ENCODE measurements at places on chromosomes 13 and 19.
A peak's percentile ranks its signal among the peaks of the same experiment; 100 is the strongest.

DNA sequence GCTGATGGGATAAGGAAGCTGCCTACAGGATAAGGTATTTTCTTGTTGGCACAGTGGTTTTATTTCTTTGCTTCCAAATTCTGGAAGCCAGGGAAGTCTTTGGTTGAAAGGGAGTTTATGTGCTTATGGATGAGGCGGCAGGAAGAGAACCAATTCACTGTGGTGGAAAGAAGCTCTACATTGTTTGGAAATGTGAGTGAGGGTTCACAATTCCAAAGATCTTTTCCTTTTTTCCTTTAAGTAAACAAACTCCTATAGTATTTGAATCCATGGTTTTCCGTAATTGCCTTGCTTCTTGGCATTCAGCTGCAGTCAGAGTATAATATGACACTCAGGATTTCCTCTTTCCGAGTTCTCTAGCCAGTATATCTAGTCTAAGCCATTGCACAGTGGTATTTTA is 86.2 kb downstream of the TEX29 start:
- DNase-seq = no peak

GRCh38 chr19:18220632-18221275 is 5.5 kb downstream of the PDE4C start:
- DNase-seq = no peak

DNA sequence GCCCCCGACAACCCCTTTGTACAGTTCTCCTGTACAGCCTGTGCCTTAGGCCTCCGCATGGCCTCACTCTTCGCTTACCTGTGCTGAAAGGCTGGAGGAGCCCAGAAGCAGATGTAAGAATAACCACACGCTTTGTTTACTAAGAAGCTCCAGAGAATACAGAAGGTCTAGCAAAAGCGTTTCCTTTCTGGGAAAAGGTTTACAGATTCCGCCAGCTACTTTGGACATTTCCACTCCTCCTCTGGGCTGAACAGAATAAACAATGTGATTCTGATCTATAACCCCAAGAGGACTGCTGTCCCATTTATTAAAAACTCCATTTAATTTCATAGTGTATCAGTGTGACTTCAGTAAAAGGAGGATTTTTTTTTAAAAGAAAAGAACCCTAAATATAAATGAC is 339.2 kb downstream of the DNAJC15 start:
- no peak for DNase-seq

DNA sequence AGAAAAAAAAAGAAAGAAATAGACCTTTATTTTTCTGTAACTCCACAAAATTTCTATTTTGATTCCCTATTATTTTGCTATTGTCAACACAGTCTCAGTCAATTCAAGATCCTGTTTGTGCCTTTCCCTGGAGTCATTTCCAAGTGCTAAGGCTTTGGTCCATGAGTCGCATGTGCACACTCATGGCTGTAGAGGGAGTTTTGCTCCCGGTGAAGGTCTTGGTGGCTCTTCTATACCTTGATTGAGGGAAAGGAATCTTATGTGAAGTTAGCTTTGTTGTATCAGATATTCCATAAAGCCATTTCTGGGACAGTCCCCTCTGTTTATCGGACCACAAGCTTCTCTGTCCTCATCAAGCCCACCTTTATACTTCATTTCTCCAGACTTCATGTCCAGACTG is 58.7 kb upstream of the ALOX5AP start:
- no peak for DNase-seq

DNA sequence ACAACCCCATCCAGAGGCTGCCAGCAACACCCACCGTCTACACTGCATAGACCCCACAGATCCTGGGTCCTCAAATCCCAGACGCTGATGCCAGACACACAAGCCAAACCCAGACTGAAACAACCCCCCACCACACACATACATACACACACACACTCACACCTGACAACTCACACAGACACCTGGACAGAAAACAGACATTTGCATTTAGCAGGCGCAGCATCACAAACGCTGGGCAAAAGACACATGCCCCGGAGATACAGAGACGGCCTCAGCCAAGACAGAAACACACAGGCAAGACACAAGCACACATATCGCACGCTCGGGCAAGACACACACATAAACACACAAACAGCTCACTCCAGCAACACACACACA is 1.3 kb downstream of the BBC3 start:
- no peak for DNase-seq

DNA sequence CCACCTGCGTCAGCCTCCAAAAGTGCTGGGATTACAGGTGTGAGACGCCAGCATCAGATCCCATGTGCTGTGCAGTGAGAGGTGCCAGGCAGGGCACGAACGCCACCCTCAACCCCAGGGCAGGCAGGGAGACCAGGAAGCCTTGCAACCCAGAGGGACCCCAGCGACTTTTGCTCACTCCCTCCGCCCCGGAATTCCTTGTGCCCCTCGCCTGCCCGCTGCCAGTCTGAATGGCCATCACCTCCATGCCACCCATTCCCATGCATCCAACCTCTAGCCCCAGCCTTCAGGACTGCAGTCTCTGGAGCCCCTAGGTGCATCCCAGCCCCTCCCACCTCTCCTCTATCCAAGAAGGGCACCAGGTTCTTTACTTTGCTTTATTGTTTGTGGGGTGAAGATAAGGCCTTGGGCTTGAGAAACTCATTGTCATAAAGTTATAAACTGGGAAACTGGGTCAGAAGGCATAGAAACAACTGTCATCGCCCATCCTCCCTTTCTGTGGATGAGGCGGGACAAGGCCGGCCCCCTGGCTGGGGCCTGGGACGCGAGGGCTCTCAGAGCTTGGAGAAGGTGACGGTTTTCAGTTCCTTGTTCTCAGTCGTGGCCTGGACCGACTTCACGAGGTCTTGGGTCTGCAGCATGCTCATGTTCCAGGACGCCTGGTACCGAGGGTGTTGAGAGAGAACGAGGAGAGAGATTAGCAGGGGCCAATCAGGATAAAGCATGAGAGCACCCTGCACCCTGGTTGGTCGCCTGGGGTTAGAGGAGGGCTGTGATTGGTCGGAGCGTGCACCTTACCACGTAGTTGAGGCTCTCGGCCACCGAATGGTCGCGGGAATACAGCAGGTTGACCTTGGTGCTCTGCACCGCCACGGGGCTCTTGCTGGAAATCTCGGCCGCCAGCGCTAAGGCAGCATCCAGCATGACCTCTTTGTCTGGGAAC is 2.6 kb upstream of the LGALS4 start:
- no peak for DNase-seq

DNA sequence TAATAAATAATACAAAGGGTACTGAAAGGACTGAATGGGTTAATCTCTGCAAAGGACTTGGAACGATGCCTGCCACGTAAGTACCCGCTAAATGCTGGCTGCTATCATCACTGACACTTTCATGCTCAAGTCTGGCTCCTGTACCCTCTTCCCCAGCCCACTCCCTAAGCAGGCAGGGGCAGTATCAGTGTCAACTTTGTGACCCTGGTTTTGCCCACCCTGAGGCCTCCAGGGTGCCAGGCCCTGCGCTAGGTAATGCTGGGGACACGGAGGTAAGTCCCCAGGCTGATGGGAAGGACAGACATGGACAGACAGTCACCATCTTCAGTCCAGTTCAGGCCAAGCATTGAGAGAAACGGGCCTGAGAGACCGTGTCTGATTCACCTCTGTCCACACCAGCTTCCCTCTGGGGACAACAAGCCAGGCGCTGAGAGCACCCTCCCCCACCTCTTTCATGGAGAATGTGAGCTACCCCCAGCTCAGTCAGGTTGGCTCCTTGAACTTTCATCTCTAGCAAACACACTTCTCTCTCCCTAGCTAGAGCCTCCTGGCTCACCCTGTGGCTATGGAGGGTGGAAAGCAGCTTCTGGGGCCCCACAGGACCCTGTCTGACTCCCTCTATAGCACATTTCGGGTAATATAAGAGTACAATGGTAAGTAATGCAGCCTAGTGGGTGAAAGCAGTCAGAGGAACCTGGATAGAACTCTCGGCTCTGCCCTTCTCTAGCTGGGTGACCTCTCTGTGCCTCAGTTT is 800 bp downstream of the ETFB start:
- DNase-seq = peak; percentile 15

- no peak for DNase-seq
These were observed 480.7 kb downstream of the MYO16 start for GRCh38 chr13:109110159-109110558.

GRCh38 chr13:33401238-33401637 is 115.7 kb upstream of the STARD13 start:
- DNase-seq = peak; percentile 7

DNA sequence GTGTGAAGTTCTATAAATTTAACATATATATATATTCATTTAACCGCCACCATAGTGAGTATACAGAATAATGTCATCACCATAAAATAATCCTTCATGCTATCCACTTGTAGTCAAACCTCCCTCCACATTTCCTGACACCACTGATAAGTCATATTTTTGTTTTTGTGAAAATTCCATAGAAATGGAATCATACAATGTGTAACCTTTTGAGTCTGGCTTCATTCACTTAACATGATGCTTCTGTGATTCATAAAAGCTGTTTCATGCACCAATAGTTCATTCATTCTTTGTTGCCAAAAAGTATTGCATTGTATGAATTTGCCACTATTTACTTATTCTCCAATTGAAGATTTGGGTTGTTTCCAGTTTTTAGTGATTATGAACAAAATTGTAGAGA is 497.5 kb upstream of the PCDH20 start:
- DNase-seq = no peak

DNA sequence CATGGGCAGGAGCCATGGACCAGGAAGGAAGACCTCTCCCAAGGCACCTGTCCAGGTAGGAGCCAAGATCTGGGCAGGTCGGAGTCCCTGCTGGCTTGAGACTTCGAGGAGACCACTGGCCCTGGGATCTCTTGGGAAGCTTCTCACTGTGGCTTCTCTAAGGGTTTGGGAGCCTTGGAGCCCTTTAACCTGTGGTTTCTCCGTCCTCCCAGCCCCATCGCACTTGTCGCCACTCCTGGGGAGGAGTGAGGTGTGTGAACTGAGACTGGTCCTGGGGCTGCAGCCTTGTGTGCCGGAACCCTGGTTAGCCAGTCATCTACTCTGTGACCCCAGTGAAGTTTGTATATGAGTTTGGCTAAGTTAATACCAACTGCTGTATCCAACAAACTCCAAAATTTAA is 8.2 kb downstream of the ZNF805 start:
- no peak for DNase-seq

DNA sequence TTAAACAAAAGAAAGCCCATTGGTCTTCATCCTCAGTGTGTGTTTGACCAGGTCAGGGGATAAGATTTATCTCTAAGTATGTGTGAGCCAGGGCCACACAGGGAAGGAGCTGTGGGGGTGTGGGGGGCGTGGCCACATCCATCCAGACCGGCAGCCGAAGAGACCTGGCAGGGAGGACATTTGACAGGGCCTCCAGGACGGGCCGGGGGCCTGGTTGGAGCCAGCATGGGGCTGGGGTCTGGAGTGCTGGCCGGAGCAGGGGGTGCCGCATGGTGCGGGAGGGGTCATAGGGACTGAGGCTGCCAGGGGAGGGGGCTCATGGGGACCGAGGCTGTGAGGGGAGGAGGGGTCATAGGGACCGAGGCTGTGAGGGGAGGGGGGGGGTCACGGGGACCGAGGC is 20.4 kb upstream of the GNA15 start:
- DNase-seq = no peak

GRCh38 chr13:73932091-73932490 is 202.1 kb downstream of the KLF12 start:
- DNase-seq = no peak

GRCh38 chr19:46603195-46603637 is 2.1 kb downstream of the CALM3 start:
- no peak for DNase-seq

DNA sequence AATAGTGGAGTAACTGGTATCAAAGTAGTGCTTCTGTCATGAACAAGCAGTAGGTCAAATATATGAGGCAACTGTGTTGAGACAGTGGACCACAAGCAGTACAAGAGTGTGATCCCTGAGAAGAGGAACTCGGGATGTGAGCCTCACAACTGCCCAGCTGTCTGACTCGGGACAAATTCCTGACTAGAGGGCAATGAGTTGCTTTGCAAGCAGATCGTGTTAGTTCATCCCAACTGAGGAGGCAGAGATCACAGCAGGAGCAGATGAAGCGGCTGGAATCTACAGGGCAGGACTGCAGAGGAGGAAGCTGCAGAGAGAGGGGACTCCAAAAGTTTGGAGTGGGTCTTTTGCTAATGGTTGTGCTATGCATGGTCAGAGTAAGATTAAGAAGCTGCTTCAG is 741.1 kb downstream of the DIAPH3 start:
- no peak for DNase-seq

- no peak for DNase-seq
These were observed 29.2 kb downstream of the ZNF701 start for GRCh38 chr19:52599241-52599640.

DNA sequence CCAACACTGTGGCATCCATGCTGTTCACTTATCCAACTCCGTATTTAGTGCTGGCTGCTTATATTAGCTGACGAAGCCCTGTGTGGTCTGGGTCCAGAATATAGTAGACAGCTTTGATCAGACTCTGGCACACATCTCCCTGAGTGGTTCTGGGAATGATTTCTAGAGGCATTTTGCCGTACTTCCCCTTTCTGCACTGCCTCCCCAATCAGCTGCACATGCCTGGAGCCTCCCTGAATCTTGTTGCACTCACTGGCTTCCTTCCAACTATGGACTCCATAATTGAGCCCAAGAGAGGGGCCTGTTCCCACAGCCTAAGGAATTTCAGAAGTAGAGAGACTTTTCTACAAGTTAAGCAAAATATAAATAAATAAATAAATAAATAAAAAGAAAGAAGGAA is 30.4 kb upstream of the PCDH8 start:
- peak; percentile 68 for DNase-seq

- no peak for DNase-seq
These were observed 607.6 kb downstream of the PCDH17 start for GRCh38 chr13:58238972-58239773.

DNA sequence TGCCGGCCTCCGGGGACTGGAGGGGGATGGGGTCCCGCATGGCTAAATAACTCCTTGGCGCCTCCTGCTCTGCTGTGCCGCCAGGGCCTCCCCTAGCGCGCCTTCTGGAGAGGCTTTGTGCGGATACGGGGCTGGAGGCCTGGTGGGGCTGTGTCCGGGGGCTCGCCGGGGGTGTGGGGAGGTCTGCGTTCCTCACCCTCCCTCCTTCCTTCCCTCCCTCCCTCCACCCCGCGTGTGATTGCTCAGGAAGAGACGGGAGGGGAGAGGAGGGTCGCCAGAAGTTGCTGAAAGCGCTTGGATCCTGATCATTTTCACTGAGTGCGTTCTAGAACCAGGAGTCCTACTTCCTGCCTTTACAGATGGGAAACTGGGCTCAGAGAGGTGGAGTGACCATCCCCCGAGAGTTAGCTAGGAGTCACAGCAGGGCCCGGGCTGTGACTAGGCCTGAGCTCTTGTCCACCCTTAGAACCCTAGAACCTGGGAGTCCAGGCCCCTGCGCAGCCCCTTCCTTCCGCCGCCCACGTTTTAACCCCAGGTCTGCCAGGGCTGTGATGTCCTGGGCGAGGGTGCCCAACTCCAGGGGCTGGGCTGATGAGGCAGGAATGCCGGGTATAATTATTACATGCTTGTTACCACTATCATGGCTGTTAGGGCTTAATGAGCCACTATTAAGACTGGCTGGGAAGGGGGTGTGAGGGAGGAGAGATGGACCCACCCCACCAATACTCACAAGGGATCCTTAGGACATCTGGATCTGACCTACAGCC is 782 bp upstream of the JUND start:
- DNase-seq = peak; percentile 97

- DNase-seq = no peak
These were observed 5.9 kb upstream of the MATK start for GRCh38 chr19:3792114-3792513.

Measured in muscle of back (tissue), 13 donors.